ENCODE measurements at places on chromosomes 2 and 18. TPM values are rescaled to one million over a fixed set of nuclear protein-coding genes. Genes with fewer than 3 reads are reported as not detected.

- no peak for DNase-seq
Measured at GRCh38 chr2:239657236-239657635, 256.4 kb upstream of the HDAC4 start.

The TTR gene
- total RNA-seq: not detected

DNA sequence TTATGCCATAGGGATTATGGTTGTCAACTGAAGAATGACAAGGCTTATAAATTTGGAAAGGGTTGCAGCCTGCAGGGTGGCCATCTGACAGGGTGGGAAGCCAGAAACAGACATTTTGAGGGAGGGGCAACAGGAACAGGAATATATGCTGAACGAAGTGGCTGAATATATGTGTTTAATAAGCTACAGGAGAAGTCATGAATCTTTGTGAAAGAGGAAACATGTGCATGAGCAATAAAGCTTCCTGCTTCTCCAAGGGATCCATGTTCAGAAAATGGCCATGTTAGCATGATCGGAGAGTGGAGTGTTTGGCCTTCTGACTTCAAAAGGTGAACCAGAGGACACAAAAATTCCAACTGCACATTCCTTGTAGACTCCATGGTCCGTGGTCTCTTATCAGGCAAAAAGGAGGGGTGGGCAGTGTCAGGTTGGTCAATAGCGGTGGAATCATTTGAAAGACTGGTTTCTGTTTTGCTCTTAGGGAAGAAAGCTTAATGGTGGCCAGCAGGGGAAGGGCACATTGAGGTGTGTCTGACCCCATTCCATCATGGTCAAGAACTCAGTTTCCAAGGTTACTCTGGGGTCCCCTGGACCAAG is 144.1 kb downstream of the SOCS6 start:
- DNase-seq: no peak

- DNase-seq: no peak
Measured at GRCh38 chr2:171723716-171724683, 36.7 kb downstream of the DYNC1I2 start.

DNA sequence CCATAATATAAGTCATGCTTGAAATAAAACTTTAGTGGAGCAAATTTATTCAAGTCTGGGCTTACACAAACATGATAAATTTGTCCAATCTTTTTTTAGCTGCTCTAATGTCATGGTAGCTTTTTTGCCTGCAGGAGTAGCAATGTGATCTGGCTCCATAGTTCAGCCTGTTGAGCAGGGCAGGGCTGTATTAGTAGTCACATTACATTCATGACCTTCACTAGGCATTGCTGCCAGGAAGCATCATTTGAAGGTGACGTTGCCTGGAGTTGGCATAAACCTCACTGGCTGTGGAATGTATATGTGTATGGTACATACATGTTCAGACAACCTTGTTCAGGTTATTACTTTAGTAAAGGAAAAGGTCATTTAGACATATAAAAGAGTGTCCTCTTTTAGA is 76.6 kb downstream of the CCDC85A start:
- no peak for DNase-seq

The EML6 gene
- 0.32 TPM for total RNA-seq

DNA sequence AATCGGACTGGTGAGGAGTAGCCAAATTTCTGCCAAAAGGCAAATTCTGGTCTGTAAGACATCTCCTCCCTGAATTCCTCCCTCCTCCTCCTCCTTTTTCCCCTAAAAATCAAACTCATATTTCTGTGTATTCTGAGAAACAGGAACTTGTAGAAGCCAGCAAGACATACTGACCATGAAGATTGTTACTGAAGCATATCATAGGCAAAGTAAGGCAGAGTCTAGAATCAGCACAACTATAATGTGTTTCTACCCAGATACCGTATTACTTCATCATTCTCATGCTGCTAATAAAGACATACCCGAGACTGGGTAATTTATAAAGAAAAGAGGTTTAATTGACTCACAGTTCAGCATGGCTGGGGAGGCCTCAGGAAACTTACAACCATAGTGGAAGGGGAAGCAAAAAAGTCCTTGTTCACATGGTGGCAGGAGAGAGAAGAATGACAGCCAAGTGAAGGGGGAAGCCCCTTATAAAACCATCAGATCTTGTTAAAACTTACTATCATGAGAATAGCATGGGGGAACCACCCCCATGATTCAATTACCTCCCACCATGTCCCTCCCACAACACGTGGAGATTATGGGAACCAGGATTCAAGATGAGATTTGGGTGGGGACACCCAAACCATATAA is 24.9 kb upstream of the EPC2 start:
- DNase-seq: no peak

DNA sequence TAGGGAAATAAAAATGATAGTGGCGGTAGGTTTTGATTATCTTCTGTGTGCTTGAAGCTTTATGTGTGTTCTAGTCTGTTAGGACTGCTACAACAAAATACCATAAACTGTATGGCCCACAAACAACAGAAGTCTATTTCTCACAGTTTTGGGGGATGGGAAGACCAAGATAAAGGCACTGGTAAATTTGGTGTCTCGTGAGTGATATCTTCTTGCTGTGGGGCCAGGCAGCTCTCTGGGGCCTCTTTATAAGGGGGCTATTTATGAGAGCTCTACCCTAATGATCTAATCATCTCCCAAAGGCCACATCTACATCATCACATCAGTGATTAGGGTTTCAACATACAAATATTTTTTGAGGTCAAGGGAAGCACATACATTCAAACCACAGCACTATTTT is 86.8 kb upstream of the SPHKAP start:
- DNase-seq: no peak

DNA sequence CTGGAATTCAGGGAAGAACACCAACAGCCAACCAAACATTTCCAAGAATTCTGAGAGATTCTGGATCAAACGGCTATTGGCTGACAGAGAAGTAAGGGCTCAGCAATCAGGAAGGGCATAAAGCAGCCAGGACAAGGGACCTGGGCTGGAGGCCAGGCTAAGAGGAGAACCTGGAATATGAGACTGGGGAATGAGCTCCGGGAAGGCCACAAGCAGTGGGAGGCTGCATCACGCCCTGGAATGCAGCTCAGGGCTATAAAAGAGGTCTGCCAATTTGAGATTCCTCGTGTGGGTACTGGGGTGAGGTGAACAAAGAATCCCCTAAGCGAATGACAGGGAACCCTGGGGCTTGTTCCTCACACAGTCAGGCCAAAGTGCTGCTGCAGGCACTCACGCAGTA is 60.4 kb downstream of the ANO7 start:
- DNase-seq: no peak
